ENCODE measurements at places on chromosomes 3 and 15.
A peak's percentile ranks its signal among the peaks of the same experiment; 100 is the strongest.

DNA sequence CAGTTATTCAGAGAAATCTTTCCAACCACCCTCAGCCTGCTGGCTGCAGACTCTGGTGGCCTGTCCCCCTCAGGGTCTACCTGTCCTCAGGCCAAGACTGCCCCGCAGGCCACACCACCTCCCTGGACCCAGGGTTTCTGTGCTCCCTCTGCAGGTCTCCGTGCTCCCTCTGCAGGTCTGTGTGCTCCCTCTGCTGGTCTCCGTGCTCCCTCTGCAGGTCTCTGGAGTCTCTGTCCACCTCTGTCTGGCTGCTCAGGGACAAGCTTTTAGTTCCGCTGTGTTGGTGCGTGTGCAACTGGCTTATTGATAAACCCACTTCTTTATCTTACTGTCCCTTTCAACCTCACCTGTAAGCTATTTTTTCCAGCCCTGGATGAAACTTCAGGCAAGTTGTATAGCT, 30.1 kb downstream of the BDH1 start:
- no peak for DNase-seq

DNA sequence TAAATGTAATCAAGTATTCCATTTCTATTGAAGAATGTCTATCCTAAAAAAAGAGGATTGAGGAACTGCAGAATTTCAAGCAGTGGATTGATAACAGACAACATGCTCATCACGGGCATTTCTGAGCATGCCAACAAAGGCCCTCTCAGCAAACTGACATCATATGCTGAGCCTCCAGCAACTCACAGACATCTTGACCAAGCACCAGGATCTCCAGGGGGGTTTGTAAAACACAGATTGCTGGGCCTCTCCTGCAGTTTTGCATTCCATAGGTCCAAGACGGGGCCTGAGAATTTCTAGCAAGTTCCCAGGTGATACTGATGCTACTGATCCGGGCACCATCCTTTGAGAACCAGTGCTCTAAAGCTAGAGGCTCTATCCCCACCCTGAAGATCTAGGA, 85.0 kb downstream of the FOXP1 start:
- no peak for DNase-seq

GRCh38 chr3:177146646-177147045, 50.6 kb downstream of the TBL1XR1 start:
- no peak for DNase-seq

GRCh38 chr15:90297021-90297420, 31.5 kb downstream of the NGRN start:
- DNase-seq, result no peak

GRCh38 chr3:118968111-118968510, 66.5 kb downstream of the IGSF11 start:
- peak; percentile 71 for DNase-seq

DNA sequence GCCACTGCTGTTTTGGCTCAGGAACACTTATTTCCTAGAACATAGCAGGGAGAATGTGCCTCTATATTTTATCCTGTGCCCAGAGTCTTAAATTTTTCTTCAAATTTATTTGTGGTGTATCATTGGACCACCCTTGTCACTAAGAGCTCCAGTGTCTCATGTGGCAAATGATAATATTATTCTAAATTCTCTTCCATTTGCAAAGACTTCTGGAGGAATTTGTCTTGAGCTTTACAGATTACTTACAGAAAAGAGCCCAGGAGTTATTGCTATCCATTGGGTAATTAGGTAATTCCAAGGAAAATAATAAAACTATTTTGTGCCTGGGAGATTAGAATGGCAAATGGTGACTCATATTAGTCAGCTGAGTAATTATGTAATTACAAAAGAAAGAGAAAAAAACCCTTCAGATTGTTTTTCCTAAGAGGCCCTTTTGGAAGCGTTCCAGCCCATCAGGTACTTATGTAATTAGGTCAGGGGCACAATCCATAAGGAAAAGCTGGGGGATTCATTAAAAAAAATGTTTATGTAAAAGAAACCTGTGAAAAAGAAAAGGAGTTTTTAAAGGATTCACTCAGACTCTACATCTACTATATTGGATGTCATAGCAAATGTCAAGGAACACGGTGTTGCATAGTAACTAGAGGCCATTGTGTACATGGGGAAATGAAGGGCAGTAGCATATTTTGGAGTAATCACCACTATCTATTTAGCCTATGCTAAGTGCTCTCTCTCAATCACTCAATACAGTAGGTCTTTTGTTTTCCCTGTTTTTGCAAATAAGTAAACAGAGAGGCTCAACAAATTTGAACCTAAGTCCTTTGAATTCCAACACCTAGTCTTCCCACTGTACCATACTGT, 380.9 kb upstream of the RARB start:
- DNase-seq, result peak; percentile 10

DNA sequence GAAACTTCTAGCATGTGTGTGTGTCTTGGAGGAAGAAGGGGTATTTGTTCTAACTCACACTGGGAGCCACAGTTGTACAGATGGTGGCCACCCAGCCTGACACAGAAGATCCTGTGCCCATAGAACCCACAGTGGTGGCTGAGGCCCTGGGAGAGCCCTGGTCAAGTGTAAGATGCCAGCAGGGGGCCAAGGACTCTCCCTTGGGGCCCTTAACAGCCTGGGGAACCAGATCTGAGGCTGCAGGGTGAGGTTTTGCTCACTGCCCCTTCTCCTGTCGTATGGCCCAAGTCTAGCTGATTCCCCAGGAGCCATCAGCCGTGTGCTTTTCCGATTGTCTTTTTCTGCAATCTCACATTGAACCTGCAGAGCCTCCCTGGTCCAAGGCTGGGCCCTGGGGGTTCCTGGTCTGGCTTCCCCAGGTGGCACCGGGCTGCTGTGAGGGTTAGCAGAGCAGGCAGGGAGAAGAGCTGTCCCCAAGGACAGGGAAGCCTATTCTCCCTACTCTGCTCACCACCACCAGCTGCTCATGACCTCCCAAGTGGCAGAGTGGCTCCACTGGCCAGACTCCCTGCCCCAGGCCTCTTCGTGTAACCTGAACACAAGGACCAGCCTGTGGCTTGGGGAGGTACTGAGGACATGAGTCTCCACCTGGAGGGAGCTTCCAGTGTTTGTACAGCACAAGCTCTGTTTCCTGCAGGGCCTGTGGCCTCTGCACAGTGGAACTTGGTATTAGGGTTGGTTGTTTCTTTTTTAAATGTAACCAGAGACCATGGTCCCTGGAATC, 51.9 kb downstream of the CA12 start:
- DNase-seq, result no peak

GRCh38 chr3:11240496-11240895, 31.7 kb upstream of the ATG7 start:
- no peak for DNase-seq

GRCh38 chr3:164208048-164208447, 870.2 kb downstream of the SI start:
- no peak for DNase-seq

DNA sequence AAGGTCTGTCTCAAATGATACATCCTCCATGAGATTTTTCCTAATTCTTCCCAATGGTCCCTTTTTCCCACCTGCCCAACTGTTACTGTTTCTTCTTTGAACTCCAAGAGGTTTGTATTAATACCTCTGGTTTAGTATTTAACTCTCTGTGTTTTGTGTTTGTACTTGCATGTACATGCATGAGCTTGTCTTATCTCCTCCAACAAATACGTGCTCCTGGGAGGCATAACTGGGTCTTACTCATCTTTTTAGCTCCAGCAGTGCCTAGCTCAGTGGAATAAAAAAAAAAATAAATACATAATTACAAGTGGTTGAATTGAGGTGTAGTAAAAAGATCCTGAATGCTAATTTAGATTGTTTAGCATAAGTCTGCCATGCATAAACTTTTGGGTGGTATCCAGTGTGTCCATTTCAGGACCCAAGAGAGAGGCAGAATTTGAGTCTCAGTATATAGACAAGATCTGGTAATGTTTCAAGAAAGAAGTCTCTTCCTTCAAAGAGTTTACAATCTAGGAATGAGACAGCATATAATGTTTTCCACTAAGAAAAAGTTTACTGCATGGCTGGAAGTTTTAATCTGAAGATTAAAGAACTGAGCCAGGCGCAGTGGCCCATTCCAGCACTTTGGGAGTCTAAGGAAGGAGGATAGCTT, 1.7 kb upstream of the LYSMD2 start:
- DNase-seq, result no peak

DNA sequence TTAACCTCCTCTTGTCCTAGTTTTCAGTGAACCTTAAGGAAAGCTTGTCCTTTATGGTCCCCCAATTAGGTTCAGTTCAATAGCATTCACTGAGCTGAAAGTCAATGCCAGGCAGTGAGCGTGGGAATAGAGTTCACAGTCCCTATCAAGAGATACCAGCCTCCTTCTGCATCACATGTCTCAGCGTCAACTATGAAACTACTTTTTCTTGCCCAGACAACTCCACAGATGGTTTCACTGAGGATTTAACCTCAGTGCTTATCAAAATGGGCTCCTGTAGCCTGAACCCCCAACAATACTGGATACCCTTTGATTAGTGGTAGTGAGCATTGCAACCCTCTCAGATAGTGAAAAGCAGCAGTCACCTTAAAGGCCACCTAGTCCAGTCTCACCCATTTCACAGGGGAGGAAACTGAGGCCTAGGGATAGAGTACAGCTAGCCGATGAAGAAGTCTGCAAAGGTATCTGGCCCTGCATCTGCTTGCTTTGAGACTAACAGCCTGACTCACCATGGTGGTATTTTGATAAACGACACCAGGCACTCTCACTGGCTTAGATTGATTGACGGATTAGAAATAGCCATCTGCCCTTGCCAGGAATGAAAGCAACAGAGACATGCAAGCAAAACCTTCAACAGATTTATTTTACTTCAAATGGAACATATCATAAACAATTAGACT, 1.6 kb upstream of the UBA3 start:
- DNase-seq, result peak; percentile 94

DNA sequence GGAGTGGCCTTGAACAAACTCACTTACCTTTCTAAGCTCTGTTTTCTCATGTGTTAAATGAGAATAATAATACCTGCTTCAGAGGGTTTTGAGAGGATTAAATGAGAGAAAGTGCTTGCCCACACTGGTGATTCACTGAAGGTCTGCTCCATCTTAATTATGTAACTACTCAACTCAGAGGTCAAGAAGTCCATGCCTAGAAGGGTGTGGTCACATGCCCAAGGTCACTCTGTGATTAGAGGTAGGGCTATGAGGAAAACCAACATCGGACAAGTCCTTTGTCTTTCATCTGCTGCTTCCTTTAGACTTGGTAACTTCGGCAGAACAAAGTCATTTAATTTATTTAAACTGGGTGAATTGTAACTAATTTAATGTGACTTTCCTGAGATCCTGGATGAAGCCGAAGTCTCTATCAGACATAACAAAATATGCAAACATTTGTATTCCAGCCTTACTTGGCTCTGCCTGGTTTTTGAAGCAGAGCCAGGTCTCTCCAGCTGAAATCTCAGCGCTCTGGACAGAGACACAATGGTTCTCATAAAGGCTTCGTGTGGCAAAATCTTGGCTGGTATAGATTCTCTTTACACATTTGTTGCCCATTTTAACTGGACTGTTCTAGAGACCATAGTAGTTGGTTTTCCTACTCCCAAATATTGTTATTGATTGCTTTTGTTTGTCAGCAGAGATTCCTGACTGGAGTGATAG, 3.0 kb downstream of the CHRNA7 start:
- no peak for DNase-seq

DNA sequence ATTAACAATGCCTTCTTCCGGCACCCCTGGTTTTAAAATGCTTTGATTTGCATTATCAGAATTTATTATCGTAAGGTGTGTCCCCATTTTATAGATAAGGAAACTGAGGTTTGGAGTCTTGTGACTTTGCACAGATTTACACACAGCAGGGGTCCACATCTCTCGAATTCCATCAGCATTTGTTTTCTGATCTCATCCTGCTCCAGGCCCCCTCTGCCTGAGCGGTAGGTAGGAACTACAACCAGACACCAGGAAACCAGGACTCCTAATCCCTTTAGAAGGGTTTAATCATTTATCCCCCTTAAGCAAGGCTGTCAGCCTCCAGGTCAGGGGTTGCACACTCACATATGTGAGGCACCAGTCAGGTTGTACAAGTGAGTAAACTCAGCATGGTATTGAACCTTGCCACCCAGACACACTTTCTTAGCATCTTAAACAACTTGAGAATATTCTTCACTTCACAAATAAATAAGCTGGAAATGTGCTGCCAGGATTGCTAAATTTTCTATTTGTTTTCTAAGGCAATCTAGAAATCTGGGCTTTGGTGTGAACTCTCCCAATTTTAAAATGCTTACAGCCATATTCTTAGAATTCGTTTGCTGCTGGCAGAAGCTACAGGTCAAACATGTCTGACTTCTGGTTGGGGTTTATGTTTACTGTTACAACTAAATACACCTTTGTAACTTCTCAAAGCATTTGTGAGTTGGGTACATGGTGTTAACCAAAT, 31.7 kb upstream of the CMTM7 start:
- DNase-seq, result peak; percentile 89

- no peak for DNase-seq
Observed at GRCh38 chr3:11290743-11291680, 18.8 kb downstream of the ATG7 start.

DNA sequence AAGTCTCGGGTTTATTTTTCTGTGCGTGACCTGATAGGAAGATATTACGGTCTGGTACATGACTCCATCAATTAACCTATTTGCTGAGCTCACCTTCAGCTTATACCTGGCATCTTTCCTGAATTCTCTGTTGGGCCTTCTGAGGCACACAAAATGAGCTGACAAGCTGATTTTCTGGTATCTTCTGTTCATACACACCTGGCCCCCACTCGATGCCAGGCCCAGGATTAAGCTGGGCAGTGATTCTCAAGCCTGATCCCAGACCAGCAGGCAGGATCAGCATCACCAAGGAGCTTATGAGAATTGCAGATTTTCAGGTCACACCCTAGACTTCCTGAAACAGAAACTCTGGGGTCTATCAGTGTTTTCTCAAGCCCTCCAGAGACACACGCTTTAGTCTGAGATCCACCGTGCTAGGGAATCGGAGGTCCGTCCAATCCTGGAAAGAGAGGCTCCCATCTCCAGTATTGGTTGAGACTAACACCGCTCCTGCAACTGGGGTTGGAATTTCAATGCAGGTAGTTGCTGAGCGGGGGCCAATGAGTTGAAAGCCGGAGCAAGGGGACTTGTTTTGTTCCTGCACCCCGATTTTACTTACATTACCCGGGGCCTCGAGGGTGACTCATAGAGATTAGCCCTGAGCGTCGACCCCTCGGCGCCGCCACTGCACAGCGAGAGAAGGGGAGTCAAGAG, 636 bp upstream of the EIF1B start:
- no peak for DNase-seq

- no peak for DNase-seq
Observed at GRCh38 chr15:60494108-60494507, 15.2 kb upstream of the ICE2 start.

- peak; percentile 34 for DNase-seq
Observed at GRCh38 chr15:61828008-61828407, 232.2 kb downstream of the VPS13C start.

GRCh38 chr3:194119831-194120590, 15.9 kb upstream of the HES1 start:
- DNase-seq, result no peak

DNA sequence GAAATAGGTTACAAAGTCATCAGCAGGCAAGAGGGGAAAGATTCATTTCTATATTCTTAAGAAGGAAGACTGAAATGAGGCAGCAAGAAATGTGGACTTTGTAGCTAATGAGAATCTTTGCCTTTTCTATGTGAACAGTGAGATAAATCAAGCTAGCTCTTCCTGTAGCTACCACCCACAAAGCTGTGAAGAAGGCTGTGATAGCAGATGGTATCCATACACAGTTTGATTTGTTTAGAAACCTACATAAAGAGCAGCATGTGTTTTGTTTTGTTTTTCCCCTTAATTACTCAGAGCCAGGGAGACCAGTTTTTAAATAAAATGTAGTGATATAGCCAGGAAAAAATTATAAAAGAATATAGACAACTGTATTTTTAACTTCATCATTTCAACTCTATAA, 45.5 kb downstream of the TEX9 start:
- peak; percentile 7 for DNase-seq
